CD4-positive, alpha-beta T cell treated with Interleukin-10 for 1 hour (primary cell): ENCODE measurements at places on chromosomes 2 and 18.

GRCh38 chr2:17461087-17461475, 57.2 kb downstream of the RAD51AP2 start:
- no peak for DNase-seq

GRCh38 chr18:32431753-32432152, 38.9 kb downstream of the GAREM1 start:
- no peak for DNase-seq

- DNase-seq, result no peak
Measured at GRCh38 chr2:13919981-13920382, 712.5 kb upstream of the LRATD1 start.

DNA sequence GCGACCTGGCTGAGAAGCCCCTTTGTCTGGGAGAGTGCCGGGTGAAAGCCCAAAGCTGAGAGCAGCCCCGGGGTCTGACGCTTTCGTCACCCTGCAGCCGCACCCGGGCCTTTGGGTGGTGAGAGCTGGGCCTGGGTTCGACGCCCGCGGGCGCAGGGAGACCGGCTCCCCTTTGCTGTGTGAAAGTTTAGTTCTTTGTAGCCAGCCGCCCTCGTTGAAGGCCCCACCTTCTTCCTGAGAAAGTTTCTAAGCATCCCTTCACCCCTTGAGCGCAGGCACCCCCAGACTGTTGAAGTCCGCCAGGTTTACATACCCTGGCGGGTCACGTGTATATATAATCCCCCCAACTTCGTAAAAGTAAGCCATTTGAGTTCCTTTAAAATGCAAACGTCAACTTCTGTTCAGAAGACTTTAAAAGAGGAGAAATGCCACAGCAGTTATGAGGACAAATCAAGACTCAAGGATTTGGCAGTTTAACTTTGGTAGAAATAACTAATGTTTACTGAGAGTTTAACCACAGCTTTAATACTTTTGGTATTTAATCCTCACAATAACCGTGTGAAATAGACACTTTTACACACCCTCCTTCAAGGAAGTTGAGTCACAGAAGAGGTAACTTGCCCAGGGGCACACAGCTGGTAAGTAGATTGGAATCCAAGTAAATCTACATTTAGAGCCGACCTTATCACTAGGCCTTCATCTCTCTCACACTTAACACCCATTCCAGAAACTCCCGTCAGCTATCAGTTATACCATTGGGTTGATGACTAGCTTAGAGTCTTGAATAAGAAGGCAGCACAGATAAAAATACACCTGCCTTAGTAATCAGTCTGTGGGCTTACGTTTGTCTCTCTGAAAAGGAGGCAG, 1.1 kb upstream of the MBOAT2 start:
- no peak for DNase-seq

- peak; percentile 29 for DNase-seq
Measured at GRCh38 chr2:190964170-190964795, 49.7 kb downstream of the STAT1 start.

- no peak for DNase-seq
Measured at GRCh38 chr2:186757009-186757408, 63.1 kb downstream of the FAM171B start.

- DNase-seq, result no peak
Measured at GRCh38 chr18:13219593-13220159, 1.1 kb downstream of the LDLRAD4 start.

DNA sequence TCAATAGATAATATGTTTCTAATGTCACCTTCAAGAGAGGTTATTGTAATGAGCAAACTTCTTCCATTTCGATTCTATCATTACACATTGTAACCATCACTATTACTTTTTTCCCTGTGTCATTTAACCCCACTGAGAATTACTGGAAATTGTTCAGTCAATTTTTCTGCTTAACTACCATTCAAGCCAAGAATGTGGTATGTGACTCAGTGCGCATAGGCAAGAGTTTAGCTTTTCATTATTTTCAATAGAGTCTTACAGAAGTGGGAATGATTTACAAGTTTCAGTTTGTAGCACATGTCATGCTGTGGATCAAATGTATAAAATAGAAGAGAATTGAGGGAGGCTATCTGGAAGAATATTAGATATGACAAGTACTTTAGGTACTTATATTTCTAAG, 34.3 kb upstream of the PIEZO2 start:
- DNase-seq, result no peak

- peak; percentile 63 for DNase-seq
Measured at GRCh38 chr2:177906041-177906718, 166.4 kb downstream of the PDE11A start.
